ENCODE measurements at places on chromosomes 1 and 21.

DNA sequence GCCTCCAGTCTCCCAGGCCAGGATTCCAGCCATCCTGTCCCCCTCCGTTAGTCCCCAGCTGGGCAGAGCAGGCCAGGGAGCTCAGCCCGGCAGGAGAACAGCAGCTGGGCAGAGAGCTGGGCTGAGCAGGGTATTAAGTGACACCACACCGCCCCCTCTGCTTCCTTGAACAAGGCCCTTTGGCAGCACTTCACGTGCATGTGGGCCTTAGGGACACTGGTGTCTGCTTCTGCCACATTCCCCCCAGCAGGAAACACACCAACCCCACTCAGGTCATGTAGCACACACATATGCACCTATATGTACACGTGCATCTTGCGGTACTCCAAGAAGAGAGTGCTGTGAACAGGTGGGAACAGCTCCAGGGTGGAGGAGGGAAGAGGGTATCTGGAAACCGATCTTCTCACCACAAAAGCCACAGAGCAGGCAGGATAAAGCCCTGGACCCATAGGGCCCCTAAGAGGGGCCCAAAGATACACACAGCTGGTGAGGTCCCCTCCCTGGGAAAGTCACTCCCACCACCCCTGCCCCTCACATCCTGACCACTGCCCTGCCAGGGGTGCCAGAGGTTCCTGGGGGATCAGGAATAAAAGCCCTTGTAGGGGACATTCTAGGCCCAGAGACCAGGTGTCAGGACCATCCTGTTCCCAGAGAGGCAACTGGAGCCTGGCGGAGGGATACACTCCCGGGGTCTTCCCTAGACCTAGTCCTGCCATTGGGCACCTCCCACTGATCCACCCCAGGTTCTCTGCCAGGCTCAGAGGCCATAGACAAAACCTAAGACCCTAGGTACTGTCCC lies 4.5 kb downstream of the EPHA2 start:
- no peak for DNase-seq

- no peak for DNase-seq
These were observed 211.1 kb downstream of the DUSP10 start for GRCh38 chr1:221530791-221531190.

DNA sequence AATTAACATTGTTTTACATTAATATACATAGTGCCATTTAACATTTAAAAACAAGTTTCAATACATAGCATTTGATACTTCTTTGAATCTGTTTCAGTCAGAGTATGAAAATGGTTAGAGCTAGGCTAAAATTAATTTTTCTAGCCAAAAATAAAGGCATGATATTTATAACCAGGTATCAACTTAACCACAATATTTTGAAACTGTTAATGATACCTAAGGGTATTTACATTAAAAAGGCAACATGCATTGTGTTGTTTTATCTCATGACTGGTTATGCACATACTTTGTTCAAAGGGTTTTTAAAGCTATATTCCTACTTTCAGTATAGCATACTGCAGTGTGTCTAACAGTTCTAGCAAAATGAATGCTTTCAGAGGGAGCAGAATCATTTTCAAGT lies 130.0 kb downstream of the HS2ST1 start:
- DNase-seq = no peak

DNA sequence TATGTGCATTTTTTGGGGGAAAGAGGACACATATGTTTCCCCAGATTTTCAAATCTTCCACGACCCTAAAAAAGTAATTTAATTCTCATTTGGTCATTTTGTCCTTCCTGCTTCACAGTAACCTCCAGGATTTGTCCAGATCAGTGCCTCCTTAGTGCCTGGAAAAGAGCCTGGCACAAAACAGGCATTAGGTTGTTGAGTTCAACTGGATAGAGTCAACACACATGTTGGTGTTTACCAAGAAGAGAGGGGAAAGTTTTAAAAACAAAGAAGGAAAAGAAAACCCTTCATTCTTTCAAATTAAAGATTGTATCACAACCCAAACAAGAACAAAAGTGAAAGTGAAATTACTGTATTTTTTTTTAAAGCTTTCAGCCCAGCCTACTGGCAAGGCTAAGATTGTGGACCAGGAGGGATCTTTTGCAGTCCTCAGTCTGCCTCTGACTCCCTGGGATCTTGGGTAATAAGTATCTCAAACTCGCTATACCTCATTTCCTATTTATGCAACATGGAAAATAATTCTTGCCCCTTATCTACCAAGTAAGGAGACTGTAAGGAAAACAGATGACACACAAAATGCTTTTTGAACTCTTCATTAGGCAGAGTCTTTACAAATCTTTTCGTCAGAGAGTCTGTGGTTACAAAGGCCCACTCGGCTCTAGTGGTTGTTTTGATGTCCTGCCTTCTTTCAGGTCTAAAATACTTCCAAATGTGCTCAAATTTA lies 57.8 kb downstream of the ZNF281 start:
- peak; percentile 98 for DNase-seq

- DNase-seq = no peak
These were observed 106.2 kb upstream of the ADAR start for GRCh38 chr1:154714052-154714623.

Data from AG04449 (cell line).